ENCODE measurements at places on chromosomes 3 and 15. TPM values are rescaled to one million over a fixed set of nuclear protein-coding genes. Genes with fewer than 3 reads are reported as not detected.

Gene CCR3
- total RNA-seq = 1.4 TPM

Gene CFAP91
- total RNA-seq = not detected

Gene UACA
- 0.61 TPM for total RNA-seq

Gene GOLGA8T
- 0.77 TPM for total RNA-seq

Gene B3GNT5
- 0.26 TPM for total RNA-seq

Gene TMEM266
- total RNA-seq = not detected

Gene TIMP4
- total RNA-seq = not detected

Gene TM6SF1
- 13.3 TPM for total RNA-seq

Gene TRH
- not detected for total RNA-seq

Gene LRRC2
- total RNA-seq = not detected

Gene MED12L
- 3.2 TPM for total RNA-seq

Gene CHRM5
- total RNA-seq = not detected

Gene BNC1
- total RNA-seq = not detected

Gene GASK1A
- total RNA-seq = not detected

Gene GPR149
- total RNA-seq = not detected

Gene ERICH6
- total RNA-seq = not detected

Gene USP13
- total RNA-seq = 9.5 TPM

Gene ZNF80
- 5.5 TPM for total RNA-seq

Gene PP2D1
- total RNA-seq = not detected

Gene SLC6A1
- total RNA-seq = not detected

Gene SCAANT1
- total RNA-seq = 1.3 TPM

Gene TTLL13
- total RNA-seq = 1.1 TPM

Gene RARB
- total RNA-seq = not detected

Gene UCN2
- not detected for total RNA-seq

Gene SLC12A8
- 1.3 TPM for total RNA-seq
